Thyroid gland (tissue), 4 donors: ENCODE measurements at places on chromosomes 2 and 18. TPM values are rescaled to one million over a fixed set of nuclear protein-coding genes. Genes with fewer than 3 reads are reported as not detected.

The AAMP gene
- total RNA-seq, result 139 TPM

The HAAO gene
- total RNA-seq, result 3.6 TPM

The DIPK1C gene
- not detected for total RNA-seq

The COL5A2 gene
- 16.3 TPM for total RNA-seq

The SLC5A7 gene
- 0.40 TPM for total RNA-seq

DNA sequence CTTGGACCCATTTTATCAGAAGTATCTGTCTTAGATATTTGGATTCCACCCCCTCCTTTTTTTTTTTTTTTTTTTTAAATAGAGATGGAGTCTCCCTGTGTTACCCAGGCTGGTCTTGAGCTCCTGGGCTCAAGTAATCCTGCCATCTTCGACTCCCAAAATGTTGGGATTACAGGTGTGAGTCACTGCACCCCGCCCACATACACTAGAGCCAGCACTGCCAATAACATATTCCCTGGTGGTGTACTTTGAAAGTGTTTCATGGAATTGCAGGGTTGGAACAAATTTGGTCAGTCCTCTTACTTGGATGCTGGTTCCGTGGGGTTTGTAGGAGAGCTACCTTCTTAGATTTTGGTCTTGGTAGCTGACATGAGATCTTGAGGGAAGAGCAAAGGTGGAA lies 15.0 kb downstream of the PDCL3 start:
- no peak for DNase-seq
- H3K4me3 ChIP-seq, result no peak overlapping the region
- H3K4me1 ChIP-seq, result no peaks in the 10 kb centered on the region
- no peak overlapping the region for H3K27ac ChIP-seq
